Activated CD4-positive, alpha-beta T cell treated with anti-CD3 and anti-CD28 coated beads, Interleukin-2, amount 50 U/mL, for 1 hour (primary cell): ENCODE measurements at places on chromosomes 1 and 21.

- no peak for DNase-seq
Observed at GRCh38 chr1:151825204-151825603, 6.4 kb downstream of the RORC start.

- no peak for DNase-seq
Observed at GRCh38 chr1:232528472-232529089, 101.4 kb downstream of the SIPA1L2 start.

GRCh38 chr1:19762175-19762779 is 37.4 kb downstream of the TMCO4 start:
- DNase-seq = peak; percentile 20

DNA sequence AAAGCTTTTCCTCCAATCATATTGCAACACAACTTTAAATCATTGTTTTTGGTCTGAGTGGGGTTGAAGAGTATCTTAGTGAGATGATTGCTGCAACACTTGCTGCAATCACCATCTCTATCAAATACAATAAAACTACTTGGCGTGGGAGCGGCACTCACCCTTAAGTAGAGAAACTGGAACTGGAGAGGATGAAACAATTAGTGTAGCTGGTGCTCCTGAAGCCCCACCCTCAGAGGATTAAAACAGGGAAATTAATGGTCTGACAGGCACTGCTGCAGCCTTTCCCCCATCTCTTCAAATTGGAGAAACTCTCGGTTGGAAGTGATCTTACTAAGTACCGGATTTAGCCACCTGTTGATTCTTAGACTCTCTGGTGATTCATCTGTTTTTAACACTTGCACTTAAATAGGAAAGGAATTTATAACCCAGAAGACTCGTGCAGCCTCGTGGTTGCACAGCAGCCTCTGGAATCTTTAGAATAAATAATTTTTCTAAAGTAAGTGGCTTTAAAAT is 80.5 kb upstream of the KIF26B start:
- no peak for DNase-seq

GRCh38 chr1:193712392-193712791 is 526.0 kb upstream of the B3GALT2 start:
- DNase-seq = no peak

DNA sequence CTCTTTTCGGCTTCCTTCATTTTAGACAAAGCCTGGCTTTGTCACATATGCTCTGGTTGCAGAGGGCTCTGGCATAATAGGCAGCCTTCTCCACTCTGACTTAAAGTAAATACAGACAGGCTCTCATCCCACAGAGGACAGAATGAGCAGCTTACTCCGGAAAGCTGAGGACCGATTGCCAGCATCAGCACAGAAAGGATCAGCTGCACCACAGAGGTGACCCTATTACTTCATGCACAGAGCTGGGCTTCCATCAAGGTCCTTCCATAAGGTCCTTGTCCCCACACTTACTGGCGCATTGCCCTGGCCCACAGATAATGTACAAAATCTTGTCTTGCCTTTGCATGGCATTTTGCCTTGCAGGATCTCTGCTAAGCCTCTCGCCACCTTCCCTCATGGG is 67.6 kb downstream of the SEC16B start:
- no peak for DNase-seq

DNA sequence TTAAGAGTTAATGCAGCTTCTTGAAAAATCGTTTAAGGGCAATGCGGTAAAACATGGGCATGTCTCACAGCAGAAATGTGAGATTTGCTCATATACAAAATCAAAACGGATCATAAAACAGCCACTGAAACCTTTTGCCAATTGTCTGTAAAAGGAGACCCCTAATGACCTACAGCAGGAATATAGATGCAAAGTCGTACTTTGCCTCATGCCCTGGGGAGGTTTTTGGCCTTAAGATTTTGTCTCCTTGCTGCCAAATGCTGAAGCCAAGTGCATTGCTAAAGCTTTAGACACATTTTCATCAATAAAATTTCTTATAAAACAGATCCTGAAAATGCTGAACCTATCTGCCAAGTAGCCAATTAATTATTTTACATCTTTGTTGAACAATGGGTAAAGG is 226.9 kb downstream of the TGFB2 start:
- DNase-seq = no peak

DNA sequence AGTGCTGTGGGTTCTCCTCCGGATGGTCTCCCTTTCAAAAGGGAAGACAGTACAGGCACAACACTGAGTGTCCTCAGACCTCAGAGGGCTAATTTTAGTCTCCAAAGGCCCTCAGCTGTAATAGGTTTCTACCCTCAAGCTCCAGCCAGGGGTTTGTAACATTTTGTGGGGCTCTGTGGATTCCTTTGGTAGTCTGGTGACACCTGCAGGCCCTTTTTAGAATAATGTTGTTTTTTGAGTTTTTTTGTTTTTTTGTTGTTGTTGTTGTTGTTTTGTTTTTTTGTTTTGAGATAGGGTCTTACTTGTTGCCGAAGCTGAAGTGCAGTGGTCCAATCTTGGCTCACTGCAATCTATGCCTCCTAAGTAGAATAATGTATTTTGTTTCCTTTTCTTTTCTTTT is 15.0 kb upstream of the TMEM201 start:
- DNase-seq = no peak

DNA sequence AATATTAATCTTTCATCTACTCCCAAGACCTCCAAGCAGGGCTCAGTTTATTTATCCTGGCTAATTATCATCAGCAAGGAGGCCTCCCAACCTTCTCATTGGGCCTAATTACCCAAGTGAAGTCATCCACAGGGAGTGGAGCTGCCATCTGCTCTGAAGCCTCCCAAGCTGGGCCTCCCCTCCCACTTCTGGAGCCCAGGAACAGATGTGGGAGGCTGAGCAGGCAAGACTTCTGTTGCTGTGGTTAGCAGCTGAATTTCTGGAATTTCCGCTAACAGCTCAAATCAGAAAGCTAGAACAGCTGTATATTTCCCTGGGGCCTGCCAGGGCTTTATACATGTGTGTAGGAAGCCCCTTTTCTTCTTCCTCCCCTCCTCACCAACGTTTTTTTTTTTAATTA is 127.5 kb downstream of the UCK2 start:
- no peak for DNase-seq

GRCh38 chr1:119133987-119134386 is 6.5 kb downstream of the WARS2 start:
- DNase-seq = no peak

GRCh38 chr21:28325618-28326017 is 667.1 kb downstream of the LTN1 start:
- no peak for DNase-seq
